ENCODE measurements at places on chromosomes 6 and 20.

- no peak for DNase-seq
Observed at GRCh38 chr6:43922426-43923375, 152.7 kb downstream of the VEGFA start.

DNA sequence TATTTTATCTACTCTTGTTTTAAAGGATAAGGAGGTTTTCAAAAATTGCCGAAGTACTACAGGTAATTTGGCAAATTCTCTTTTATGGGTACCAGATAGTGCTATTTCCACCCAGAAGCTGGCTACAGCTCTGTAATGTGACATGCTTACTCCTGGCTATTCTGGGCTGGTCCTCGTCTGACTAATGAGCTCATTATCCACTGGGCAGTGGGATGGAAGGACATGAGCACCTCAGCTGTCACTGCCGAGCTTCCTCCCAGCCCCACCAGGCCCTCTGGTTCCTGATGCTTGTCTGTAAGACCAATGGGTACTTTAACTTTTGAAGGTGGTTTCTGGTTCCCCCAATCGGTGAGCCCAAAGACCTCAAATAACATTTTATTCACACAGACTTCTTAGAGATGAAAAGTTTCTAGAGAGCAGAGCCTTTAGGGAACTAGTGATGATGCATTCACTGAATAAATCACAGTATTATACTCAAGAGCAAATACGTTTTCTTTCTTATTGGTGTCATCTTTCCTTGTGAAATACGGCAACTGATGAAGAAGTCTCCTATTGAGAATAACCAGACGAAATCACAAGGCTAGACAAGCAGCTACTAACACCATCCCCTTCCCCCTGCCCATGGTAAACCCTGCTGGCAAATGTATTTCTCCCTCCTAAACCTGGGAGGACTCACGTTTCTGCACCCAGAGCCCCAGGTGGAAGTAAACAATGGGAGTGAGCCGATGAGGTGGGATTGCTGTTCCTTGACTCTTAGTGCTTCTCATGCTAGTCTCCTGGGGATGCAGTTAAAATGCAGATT is 80.8 kb downstream of the SLC22A3 start:
- DNase-seq: no peak

DNA sequence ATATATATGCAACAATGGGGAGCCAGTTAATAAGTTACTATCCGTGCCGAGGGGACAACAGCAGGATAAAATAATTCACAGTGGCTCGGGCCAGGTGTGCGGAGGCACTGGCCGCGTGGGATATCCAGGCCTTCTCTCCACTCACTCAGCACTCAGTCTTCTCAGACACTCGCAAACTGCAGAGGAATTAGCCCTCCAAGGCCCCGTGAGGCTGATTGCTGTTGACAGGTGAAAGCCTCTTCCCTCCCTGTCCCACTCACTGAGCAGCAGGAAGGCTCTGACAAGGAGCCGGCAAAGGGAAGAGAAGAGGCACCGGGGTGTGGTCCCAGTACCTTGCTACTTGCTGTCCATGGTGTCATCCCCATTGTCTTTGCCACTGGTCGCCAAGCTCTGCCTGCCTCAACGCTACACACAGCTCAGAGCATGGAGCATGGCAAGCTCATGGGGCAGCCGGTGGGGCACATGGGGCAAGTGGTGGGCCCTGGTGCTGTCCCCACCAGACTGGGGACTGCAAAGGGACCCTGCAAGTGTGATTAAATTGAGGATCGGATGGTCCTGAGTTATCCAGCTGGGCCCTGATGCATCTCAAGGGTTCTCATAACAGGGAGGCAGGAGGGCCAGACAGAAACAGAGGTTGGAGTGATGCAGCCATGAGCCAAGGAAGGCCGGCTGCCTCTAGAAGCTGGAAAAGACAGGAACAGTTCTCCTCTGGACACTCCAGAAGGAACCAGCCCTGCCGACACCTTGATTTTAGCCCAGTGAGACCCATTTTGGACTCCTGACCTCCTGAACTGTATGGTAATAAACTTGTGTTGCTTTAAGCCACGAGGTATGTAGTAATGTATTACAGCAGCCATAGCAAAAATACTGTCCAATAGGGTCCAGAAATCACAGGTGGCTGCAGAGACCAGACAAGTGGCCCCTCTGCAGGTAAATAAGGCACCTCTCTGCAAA is 119.7 kb downstream of the PSMB1 start:
- no peak for DNase-seq

- no peak for DNase-seq
Observed at GRCh38 chr6:1929931-1930330, 315.5 kb downstream of the GMDS start.

DNA sequence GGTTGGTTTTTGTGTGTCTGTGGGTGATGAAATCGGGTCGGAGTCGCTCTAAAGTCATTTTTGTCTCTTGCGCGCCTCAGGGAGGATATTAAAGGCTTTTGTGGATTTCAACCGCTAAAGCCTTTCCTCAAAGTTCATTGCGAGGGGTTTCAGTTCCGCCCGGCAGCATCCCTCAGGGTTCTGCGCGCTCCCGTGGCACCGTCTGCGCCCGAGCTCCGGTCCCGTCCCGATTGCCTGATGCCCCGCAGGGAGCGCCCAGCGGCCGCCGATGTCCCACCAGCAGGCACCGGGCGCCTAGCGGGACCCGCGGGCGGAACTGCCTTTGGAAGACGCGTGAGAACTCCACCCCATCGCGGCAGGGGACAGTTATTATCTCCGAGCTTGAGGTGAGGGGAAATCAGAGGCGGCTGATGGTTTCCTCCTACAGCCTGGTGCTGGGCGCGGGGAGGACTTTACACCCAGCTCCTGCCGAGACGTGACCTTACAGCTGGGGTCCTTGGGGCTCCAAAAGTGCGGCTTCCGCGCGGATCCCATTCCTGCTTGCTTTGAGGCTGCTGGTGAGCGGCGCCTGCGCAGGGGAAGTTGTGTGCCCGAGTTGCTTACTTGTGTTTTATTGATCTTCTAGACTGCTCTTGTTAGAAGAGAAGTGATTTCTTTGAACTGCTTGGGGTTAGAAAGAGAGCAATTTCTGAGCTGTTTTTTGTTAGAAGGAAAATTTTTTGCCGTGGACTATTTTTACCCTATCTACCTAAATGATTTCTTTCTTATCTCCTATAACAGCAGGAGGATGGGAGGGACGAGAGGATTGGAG is 27.1 kb downstream of the ULBP1 start:
- DNase-seq: no peak

GRCh38 chr6:75334266-75335040 is 49.9 kb upstream of the TMEM30A start:
- DNase-seq: peak; percentile 56

- peak; percentile 75 for DNase-seq
Observed at GRCh38 chr20:11267131-11267761, 593.4 kb upstream of the JAG1 start.

DNA sequence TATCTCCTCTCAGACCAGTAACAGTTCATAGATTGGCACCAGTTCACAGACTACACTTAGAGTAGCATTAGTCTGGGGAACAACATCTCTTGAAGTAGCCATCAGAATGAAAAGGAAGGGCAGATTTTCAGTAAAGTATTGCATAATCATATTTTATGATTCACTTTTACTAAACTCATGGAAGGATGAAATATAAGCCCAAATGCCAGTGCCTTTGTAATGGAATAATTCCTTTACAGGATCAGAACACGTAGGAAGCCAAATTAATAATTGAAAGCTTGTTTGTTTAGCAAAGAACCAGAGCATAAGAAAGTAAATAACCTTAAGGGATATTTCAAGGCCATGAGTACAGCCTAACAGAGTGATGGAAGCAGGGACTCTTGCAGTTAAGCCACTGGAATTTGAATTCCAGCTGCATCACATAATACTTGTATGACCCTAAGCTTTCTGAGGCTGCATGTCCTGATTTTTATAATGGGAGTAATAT is 11.4 kb upstream of the LOC128125822 start:
- no peak for DNase-seq

DNA sequence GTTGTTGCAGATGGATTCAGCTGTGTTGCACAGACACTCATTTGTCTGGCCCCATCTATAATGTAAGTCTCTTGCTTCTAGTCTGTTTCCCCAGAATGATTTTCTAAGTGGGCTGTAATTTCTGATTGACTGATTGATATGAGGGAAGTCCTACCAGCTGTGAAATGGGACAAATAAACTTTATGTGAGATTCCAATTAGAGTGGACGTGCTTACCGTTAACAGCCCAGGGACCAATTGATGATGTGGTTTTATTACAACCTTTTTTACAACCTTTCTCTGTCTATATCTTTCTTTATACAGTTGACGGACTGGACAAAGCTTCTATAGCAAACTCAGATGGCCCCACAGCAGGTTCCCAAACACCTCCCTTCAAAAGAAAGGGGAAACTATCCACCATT is 33.9 kb downstream of the PHACTR2 start:
- DNase-seq: no peak

DNA sequence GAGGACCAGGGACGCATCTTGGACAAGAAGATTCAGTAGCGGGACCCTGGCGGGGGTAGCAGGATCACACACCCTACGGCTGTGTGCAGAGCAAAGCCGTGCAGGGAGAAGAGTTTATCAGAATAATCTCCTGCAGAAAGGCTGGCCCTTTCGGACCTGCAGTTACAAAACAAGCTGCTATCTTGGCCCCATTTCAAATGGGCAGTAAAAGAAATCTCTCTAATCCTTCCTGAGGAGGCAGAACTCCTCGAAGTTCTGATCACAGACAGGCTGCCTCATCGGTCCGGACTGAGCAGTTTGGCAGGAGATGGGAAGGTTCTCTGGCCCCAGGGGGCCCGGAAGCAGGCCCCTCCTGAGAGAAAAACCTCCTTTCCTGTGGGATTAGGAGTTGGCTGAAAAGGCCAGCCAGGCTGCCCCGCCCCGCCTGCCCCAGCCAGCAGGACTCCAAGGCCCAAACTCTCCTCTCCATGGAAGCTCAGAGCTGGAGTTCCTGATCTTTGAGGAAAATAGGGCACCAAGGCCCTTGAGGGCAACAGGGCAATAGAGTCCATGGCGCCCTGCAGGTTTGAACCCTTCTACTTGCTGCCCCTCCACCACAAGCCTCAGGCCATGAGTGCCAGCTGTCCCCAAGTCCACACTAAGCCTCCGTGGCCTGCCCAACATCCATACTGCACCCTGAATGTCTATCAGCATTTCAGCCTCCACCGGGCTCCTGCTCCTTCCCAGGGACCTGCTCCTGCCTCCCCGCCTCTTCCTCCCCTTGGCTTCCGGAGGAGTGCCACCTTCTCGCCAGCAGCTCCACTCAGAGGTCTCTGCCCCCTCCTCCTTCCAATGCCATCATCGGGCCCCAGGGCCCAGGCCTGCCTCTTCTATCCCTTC is 141.3 kb downstream of the PREX1 start:
- DNase-seq: no peak

DNA sequence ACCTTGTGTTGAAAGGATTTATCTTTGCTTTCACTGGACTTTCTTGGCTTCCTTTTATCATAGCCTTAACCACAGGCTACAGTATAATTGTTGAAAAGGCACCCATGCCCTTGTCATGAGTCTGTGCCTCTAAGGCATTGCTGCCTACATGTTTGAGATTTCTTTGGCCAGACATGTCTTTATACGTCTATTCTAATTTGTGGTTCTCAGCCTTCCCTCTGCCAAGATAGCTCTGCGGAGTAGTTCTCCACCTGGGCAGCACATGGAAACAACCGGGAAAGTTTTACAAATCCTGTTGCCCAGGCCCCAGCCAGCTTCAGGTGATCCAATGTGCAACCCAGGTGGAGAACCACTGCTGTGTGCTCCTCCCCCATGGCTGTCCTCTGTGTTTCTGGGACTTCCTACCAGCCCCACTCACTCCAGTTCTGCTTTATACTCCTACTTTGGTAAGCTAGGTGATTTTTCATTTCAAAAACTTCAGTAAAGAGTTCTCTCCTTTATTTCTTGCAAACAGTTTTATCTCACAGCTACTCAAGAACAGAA is 159.6 kb upstream of the MYLIP start:
- no peak for DNase-seq

GRCh38 chr6:35977308-35977707 is 47.1 kb downstream of the SLC26A8 start:
- no peak for DNase-seq

GRCh38 chr6:3575701-3576100 is 118.9 kb upstream of the SLC22A23 start:
- DNase-seq: no peak

GRCh38 chr20:8524101-8525016 is 392.3 kb downstream of the PLCB1 start:
- no peak for DNase-seq
